ENCODE measurements at places on chromosomes 1 and 21.

- no peak for DNase-seq
Measured at GRCh38 chr1:33837635-33838034, 26.2 kb upstream of the HMGB4 start.

- DNase-seq: no peak
Measured at GRCh38 chr1:226983992-226984364, 43.9 kb downstream of the COQ8A start.

DNA sequence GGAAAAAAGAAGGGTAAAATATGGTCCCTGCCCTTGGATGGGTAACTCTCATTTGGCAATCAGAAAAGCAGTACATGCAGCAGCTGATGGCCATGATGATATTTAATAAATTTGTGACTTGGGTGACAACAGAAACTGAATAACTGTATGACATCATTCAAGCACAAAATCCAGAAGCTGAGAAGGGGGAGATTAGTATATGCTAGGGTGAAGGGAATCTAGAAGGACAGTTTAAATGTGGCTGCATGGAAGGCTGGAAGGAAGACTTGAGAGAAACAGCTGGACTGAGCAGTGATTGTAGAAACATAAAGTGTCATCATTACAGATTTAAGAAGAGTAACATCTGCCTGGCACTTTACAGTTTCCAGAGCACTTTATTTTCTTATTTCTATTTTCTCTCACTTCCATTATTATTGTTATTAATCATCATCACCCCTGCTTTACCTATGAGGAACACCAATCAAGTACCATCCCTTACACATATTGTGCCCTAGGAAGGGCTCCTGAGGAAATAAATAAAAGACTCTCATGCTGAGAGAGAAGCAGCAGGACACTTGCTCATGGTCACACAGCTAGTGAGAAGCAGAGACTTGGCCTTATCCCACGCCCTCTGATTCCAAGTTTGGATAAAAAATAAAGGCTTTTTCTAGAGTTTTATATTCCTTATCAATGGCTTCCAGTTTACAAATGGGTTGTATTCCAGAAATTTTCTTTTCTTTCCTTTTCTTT is 207.2 kb downstream of the PBX1 start:
- no peak for DNase-seq

- no peak for DNase-seq
Measured at GRCh38 chr1:64343105-64343822, 126.7 kb upstream of the CACHD1 start.

DNA sequence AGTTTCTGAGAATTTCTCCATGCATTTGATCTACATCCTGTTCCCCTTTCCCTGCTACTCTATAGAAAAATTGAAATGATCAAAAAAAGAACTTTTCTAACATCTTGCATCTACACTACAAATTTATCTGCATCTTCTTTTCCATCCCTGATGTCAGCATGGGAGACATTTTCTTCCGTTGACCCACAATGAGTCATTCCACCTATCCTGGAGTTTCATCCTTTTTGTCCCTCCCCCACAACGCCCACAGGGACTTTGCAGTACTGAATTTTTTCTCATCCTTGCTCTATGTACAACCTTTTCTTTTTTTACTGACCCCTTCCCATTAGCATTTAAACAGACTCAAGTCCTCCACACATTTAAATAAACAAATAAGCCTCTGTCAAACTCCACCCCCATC is 112.2 kb upstream of the MROH9 start:
- DNase-seq: no peak

DNA sequence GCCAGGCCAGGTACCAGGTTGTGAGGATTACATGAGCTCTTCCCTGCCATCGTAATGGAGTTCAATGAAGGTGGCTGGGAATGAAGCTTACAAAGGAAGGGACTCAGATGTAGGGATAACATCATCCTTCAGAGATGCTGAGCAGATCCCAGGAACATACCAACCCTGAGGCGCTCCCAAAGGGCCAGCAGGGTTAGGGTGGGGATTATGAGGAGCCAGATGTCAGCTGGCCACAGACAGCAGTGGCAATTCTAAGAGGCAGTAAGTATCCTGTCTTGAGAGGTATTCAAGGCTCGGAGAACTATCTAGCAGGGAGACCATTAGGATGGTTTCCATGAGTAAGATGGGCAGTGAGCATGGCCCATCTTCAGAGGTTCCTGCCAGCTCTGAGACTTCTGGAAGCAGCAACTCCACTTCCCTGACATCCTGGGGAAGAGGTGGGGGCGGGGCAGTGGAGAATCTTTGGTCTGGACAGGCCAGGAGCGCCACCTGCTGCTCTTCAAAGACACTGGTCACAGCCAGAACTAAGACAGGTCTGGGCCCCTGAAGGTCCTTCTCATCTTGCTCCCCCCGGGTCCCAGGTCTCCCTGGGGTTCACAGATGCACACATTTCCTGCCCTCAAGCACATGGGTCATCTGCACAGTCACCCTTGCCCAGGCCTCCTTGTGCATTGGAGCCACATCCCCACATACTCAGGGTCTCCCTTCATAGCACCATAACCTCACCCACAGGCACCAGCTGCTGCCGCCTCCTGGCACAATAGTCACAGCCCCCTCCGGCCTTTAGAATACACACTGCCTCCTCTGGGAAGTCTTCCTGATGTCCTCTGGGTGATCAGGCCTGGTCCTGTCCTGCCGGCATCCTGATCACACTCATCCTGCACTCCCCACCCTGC is 2.7 kb upstream of the SDC3 start:
- DNase-seq: peak; percentile 81

DNA sequence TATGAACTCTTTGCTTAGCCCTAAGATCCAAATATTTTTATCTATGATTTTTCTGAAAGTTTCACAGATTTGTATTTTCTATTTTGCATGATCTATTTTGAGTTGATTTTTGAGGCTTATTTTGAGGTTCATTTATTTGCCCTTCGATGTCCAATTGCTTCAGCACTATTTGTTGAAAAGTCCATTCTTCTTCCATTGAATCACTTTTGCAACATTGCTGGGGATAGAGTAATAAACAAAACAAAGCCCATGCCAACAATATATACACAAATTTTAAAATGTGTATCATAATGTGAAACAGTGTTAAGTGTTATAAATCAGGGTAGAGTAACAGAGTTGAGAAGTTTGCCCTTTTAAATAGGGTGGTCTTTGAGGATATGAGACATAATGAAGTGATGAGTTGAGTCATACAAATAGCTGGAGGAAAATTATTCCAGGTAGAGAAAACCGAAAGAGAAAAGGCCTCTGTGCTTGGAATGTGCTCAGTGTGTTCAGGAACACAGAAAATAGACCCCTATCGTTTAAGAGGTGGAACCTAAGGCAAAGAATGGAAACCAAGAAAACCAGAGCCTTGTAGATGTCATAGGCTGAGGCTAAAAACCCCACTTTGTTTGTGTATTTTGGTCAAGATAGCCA is 172.7 kb upstream of the NR5A2 start:
- DNase-seq: no peak

GRCh38 chr1:30232288-30232899 is 491.0 kb downstream of the MATN1 start:
- DNase-seq: no peak

DNA sequence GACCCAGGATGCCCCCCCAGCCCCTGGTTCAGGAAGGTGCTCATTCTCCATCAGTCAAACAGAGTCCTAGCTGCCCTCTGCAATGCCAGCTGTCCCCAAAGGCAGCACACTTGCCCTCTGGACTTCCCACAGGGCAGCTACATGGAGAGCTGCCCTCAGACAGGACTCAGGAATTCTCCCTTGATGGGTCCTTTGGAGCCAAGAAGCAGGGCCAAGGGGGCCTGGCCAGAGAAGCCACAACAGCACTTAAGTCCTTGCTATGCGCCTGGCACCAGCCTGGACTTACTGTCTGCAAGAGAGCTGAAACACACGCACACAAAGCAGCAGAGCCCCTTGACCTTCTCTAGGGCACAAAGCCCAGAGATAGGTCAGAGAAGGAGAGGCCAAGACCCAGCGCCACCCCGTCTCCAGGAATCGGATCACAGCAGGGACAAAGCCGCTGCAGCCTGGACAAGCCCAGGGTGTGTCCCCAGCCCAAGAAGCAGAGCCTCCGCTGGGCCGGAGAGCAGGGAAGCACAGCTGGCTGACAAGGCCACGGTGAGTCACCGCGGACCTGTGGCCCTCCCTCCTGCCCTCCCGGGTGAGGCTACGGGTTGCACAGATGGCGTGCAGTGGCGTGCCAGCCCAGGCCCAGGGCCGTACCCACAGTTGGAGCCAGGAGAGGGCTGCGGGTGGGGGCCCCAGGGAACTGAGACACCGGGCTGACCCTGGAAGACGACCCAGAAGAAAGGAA is 1.7 kb downstream of the WNT9A start:
- no peak for DNase-seq

- DNase-seq: no peak
Measured at GRCh38 chr1:93961906-93962305, 52.7 kb upstream of the GCLM start.

GRCh38 chr1:93143136-93143535 is 37.1 kb downstream of the TMED5 start:
- no peak for DNase-seq

GRCh38 chr1:203682473-203683383 is 56.1 kb downstream of the ATP2B4 start:
- no peak for DNase-seq

GRCh38 chr1:161905269-161905884 is 118.3 kb downstream of the OLFML2B start:
- no peak for DNase-seq

DNA sequence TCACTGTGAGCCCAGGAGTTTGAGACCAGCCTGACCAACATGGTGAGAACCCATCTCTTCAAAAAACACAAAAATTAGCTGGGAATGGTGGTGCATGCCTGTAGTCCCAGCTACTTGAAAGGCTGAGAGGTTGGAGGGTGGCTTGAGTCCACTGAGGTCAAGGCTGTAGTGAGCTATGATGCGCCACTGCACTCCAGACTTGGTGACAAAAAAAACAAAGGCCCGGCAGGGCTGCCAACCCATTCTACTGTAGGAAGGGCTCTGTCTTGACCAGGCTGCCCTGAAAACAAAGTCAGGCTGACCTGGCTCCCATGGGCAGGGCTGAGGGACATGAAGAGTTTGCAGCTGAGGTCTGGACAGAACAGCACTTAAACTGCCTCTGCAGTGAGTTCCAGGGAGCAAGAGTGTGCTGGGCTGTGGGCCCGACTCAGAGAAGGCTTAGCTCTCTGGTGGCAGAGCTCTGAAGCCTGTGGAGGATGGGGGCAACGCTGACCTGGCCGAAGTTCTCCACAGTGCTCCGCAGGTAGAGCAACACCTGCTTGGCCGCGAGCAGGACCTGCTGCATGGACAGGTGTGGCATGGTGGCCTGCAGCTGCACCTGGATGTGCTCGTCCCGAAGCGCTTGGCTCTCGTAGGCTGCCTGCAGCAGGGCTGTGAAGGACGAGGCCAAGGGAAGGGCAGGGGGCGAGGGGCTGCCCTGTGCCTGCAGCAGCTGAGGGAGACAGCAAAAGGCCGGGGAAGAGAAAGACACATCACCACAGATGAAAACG is 42.4 kb downstream of the URB1 start:
- DNase-seq: no peak

DNA sequence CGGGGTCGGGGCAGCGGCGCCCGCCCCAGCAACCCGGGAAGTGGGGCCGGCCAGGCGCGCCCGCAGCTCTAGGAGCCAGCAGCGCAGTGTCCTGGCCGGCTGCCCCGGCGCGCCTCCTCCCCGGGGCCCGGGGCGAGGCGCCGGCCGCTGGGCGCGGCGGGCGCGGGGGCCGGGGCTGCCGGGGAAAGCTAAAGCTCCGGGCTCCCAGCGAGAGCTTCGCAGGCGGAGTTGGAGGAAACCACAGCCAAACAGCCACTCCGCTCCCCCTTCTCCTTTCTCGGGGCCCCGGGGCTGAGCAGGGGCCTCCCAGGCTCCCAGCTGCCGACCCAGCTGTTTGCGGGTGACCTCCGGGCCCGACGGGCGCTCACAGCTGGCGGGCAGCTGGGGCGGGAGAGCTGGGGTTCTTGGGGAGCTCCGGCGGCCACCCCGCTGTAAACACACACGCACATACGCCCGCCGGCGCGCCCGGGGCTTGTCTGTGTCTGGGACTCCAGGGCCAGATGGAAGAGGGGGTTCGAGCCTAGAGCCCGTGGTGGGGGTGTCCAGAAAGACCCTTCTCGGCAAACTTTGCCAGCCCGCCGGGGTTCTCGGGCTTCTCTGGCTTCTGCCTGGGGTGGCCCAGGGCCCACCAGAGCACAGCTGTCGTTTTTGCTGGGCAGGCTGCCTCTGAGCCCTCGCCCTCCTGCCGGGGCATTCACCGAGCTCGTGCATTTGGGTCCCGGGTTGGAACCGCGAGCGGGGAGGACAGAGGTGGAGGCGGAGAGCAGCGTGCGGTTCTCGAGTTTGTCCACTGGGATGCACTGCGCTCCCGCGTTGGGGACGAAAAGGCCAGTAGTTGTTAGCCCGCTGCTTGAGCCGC is 1.5 kb downstream of the AJAP1 start:
- DNase-seq: peak; percentile 78

DNA sequence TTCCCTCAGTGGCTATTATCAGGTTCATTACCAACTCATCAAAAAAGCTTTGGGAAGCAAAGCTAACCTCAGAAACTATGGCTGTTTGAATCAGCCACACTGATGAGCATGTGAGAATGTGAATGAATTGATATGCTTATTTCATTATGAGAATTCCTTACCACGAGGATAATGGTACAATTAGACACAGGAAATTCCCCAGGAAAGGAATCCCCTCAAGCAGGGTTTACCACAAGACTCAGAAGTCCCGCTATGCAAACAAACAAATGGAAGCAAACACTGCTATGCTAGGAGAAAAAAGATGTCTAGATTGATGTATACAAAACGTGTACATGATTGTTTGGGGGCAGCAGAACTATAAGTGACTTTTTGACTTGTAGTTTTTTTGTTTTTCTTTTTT is 205.0 kb downstream of the HMCN1 start:
- DNase-seq: no peak

- no peak for DNase-seq
Measured at GRCh38 chr1:203913073-203913521, 51.7 kb downstream of the SNRPE start.

- DNase-seq: no peak
Measured at GRCh38 chr1:100308777-100309176, 42.8 kb downstream of the RTCA start.

- DNase-seq: no peak
Measured at GRCh38 chr1:242043165-242043564, 44.3 kb upstream of the MAP1LC3C start.

DNA sequence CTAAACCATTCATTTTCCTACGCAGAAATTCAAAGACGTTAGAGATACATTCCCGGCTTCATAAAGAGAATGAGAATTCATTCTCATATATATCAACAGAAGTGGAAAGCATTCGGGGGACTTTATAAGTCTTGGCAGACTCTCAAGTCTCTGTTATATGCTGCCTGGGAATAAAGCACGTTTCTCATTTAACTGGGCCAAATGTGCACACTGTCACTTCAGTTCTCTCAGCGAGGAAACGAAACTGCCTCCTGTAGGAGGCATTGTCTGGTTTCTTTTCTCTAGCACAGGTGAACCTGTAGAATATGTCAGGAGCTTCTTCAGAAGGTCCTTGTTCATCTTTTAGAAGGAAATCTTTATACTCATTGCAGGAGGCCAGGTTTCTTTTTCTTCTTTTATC is 367.6 kb downstream of the PTBP2 start:
- no peak for DNase-seq

- no peak for DNase-seq
Measured at GRCh38 chr1:24541711-24542346, 14.1 kb upstream of the NCMAP start.

All from amygdala (tissue), 56 donors.